ENCODE measurements at places on chromosomes 13 and 19. TPM values are rescaled to one million over a fixed set of nuclear protein-coding genes. Genes with fewer than 3 reads are reported as not detected.

The LGI4 gene
- 3.3 TPM for total RNA-seq

The ZNF471 gene
- total RNA-seq: 7.3 TPM

The SYNE4 gene
- 10.2 TPM for total RNA-seq

The PTPRH gene
- total RNA-seq: 0.30 TPM

The MCEMP1 gene
- 9.4 TPM for total RNA-seq

The CGB3 gene
- not detected for total RNA-seq

The EGLN2 gene
- 353 TPM for total RNA-seq

The LGALS4 gene
- total RNA-seq: 5.5 TPM

GRCh38 chr13:29855784-29856183 is 5.4 kb upstream of the UBL3 start:
- no peaks in the 10 kb centered on the region for H3K36me3 ChIP-seq
- no peak overlapping the region for H3K27ac ChIP-seq
- H3K4me3 ChIP-seq: no peak overlapping the region
- peaks cover 5% of the 10 kb centered on the region for H3K4me1 ChIP-seq
- DNase-seq: no peak

GRCh38 chr13:76971215-76971614 is 20.7 kb upstream of the CLN5 start:
- no peak for DNase-seq
- no peaks in the 10 kb centered on the region for H3K36me3 ChIP-seq
- H3K27me3 ChIP-seq: no peaks in the 10 kb centered on the region
- H3K4me3 ChIP-seq: no peak overlapping the region
- H3K4me1 ChIP-seq: no peaks in the 10 kb centered on the region

DNA sequence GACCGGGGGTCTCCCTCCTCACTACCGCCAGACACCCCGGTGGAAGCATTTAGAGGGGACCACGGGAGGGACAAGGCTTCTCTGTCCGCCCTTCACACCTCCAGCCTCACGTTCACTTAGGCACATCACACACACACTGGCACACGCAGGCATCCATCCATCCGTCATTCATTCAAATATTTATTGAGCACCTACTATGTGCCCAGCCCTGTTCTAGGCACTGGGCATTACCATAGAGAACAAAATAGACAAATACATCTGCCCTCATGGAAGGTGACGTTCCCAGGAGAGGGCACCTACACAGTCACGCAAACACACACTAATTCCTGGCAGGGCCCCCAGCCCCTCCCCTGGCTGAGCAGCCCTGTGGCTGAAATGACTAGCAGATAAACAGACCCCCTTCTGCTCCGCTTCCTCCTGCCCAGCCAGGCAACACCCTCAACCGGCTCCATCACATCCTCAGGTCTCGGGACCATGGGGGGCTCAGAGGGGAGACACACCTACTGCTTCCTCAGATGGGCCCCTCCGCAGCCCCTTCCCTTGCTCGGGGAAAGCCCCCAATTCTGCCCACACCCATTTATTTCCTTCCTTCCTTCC is 3.7 kb upstream of the NOP53 start:
- H3K27ac ChIP-seq: peak overlapping the region; percentile 91
- H3K36me3 ChIP-seq: peaks cover 56% of the 10 kb centered on the region
- no peaks in the 10 kb centered on the region for H3K27me3 ChIP-seq
- DNase-seq: no peak

DNA sequence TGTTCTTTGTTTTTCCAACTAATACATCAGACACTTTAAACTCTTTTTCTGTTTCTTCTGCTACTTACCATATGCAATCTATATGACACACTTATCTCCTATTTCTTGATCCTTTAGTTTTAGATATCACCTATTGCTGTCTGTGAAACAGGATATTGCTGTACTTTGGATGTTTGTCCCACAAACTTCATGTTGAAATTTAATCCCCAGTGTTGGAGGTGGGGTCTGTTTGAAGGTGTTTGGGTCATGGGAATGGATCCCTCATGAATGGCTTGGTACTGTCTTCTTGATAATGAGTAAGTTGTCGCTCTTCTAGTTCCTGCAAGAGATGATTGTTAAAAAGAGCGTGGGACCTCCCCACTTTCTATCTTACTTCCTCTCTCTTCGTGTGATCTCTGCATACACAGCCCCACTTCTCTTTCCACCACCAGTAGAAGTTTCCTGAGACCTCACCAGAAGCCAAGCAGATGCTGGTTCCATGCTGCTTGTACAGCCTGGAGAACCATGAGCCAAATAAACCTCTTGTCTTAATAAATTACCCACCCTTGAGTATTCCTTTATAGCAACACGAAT is 244.2 kb downstream of the NHLRC3 start:
- no peak for DNase-seq
- H3K36me3 ChIP-seq: no peaks in the 10 kb centered on the region
- no peak overlapping the region for H3K4me3 ChIP-seq
- peaks cover 5% of the 10 kb centered on the region for H3K4me1 ChIP-seq

DNA sequence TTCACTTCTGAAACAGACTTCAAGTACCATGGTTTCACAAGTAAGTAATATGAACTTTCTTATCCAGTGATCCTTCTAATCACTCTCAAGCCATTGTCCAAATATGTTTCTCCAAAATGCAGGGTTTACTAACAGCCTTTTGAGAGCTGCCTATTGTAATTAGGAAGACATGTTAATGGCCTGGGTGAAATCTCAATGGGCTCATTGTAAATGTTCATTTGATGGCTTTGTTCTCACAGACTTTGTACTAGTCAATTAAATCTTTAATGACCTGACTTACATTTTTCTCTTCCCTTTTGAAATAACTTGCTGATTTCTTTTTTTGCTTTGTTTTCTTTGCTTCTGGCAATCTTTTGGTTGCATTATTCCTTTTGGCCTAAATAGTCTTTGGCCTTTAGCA is 444.8 kb downstream of the LIG4 start:
- no peaks in the 10 kb centered on the region for H3K36me3 ChIP-seq
- no peak overlapping the region for H3K27ac ChIP-seq
- no peaks in the 10 kb centered on the region for H3K27me3 ChIP-seq
- no peaks in the 10 kb centered on the region for H3K4me1 ChIP-seq
- no peak for DNase-seq
- no peak overlapping the region for H3K4me3 ChIP-seq

- DNase-seq: no peak
- H3K27me3 ChIP-seq: no peaks in the 10 kb centered on the region
- H3K27ac ChIP-seq: no peak overlapping the region
- H3K4me3 ChIP-seq: no peak overlapping the region
These were observed 396.9 kb upstream of the SLITRK5 start for GRCh38 chr13:87274209-87274819.

GRCh38 chr19:4059453-4059871 is 7.2 kb downstream of the ZBTB7A start:
- peak overlapping the region; percentile 6 for H3K4me3 ChIP-seq
- peak; percentile 86 for DNase-seq
- peaks cover 8% of the 10 kb centered on the region for H3K36me3 ChIP-seq

GRCh38 chr13:40206241-40207000 is 460.0 kb downstream of the FOXO1 start:
- no peak overlapping the region for H3K27ac ChIP-seq
- no peaks in the 10 kb centered on the region for H3K27me3 ChIP-seq
- peaks cover 6% of the 10 kb centered on the region for H3K4me1 ChIP-seq
- no peak for DNase-seq

DNA sequence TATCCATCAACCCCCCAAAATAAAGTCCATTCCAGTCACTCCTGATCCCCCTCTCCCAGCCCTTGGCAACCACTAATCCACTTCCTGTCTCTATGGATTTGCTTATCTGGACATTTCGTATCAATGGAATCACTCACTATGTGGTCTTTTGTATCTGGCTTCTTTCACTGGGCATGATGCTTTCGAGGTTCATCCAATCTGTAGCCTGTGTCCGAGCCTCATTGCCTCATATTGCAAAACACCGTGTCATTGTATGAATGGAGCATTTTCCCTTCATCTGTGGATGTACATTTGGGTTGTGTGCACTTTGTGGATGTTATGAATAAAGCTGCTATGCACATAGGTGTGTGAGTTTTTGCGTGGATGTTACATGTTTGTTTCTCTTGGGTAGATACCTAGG is 1.4 kb upstream of the FZR1 start:
- H3K27ac ChIP-seq: peak overlapping the region; percentile 96
- DNase-seq: no peak
- H3K4me1 ChIP-seq: peaks cover 21% of the 10 kb centered on the region
- no peaks in the 10 kb centered on the region for H3K27me3 ChIP-seq

- H3K27ac ChIP-seq: peak overlapping the region; percentile 89
- no peak for DNase-seq
- peaks cover 21% of the 10 kb centered on the region for H3K36me3 ChIP-seq
- peaks cover 10% of the 10 kb centered on the region for H3K4me1 ChIP-seq
- no peaks in the 10 kb centered on the region for H3K27me3 ChIP-seq
These were observed 866 bp downstream of the COX7A1 start for GRCh38 chr19:36151144-36152018.

- DNase-seq: no peak
- no peaks in the 10 kb centered on the region for H3K27me3 ChIP-seq
- no peak overlapping the region for H3K4me3 ChIP-seq
- no peaks in the 10 kb centered on the region for H3K4me1 ChIP-seq
- H3K36me3 ChIP-seq: no peaks in the 10 kb centered on the region
These were observed 13.9 kb upstream of the PLAUR start for GRCh38 chr19:43683905-43684304.

GRCh38 chr13:36814465-36814864 is 4.6 kb upstream of the RFXAP start:
- DNase-seq: no peak
- H3K4me3 ChIP-seq: no peak overlapping the region
- H3K4me1 ChIP-seq: peaks cover 2% of the 10 kb centered on the region
- H3K27me3 ChIP-seq: no peaks in the 10 kb centered on the region
- H3K27ac ChIP-seq: no peak overlapping the region

GRCh38 chr19:51365211-51365964 is 800 bp downstream of the ETFB start:
- H3K36me3 ChIP-seq: no peaks in the 10 kb centered on the region
- DNase-seq: no peak
- H3K4me3 ChIP-seq: peak overlapping the region; percentile 86
- H3K27ac ChIP-seq: peak overlapping the region; percentile 91
- no peaks in the 10 kb centered on the region for H3K27me3 ChIP-seq

GRCh38 chr13:51262501-51263211 is 40.5 kb downstream of the FAM124A start:
- no peak overlapping the region for H3K27ac ChIP-seq
- H3K4me1 ChIP-seq: no peaks in the 10 kb centered on the region
- no peaks in the 10 kb centered on the region for H3K27me3 ChIP-seq
- H3K36me3 ChIP-seq: no peaks in the 10 kb centered on the region
- no peak overlapping the region for H3K4me3 ChIP-seq

DNA sequence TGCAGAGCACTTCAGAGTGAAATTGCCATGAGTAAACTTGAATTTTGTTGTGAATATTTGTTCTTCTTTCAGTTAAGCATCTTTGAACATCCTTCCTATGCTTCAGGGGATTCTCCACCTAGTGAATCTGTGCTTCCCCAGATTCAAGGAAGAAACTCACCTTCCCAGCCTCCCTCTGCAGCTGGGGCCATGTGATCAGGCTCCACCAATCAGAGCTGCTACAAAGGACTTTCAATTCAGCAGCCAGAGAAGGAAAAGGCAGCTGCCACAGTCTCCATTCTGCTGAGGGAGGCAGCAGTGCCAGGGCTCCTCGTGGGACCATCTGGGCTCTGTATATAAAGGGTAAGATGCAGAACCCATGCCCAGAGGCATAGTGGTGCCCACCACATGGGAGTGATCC is 89.7 kb upstream of the SIAH3 start:
- H3K4me3 ChIP-seq: no peak overlapping the region
- H3K36me3 ChIP-seq: no peaks in the 10 kb centered on the region
- H3K27me3 ChIP-seq: no peaks in the 10 kb centered on the region

- H3K27me3 ChIP-seq: no peaks in the 10 kb centered on the region
- H3K4me1 ChIP-seq: no peaks in the 10 kb centered on the region
- DNase-seq: no peak
- H3K36me3 ChIP-seq: no peaks in the 10 kb centered on the region
- H3K4me3 ChIP-seq: no peak overlapping the region
These were observed 341.3 kb downstream of the GPC5 start for GRCh38 chr13:91739751-91740150.

DNA sequence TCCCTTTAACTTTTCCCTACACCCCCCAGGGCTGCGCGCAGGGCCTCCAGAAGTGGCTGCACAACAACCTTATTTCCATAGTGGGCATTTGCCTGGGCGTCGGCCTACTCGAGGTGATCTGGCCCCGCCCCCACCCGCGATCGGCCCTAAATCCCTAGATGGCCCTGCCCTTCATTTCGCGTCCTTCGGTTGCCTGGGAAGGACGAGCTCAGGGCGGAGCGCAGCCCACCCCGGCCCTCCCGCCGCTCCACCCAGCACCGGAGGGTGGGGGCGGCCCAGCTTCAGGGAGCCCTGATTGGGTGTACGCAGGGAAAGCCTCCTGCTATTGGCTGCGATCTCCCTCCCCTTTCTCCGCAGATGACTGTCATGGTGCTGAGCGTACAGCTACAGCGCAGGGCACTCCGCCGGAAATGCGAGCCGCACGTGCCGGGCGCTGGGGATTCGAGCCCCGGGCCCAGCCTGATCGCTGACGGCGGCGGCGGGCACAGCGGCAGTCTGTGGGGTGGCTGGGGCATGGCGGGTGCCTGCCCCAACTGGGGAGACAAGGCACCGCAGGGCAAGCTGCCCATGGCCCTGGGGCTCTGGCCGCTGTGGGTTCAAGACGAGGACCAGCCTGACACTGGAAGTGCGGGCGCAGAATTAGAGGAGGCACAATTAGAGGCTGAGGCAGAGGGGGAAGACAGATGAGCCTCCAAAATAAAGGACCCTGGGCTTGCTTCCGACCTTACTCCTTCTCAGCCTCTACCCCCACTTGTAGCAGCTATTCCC is 4.3 kb downstream of the CD37 start:
- H3K4me1 ChIP-seq: peaks cover 35% of the 10 kb centered on the region
- peak overlapping the region; percentile 85 for H3K27ac ChIP-seq
- H3K27me3 ChIP-seq: no peaks in the 10 kb centered on the region
- peaks cover 42% of the 10 kb centered on the region for H3K36me3 ChIP-seq

GRCh38 chr13:109249780-109250528 is 536.4 kb downstream of the IRS2 start:
- H3K27me3 ChIP-seq: no peaks in the 10 kb centered on the region
- no peak overlapping the region for H3K4me3 ChIP-seq
- no peaks in the 10 kb centered on the region for H3K36me3 ChIP-seq
- no peak overlapping the region for H3K27ac ChIP-seq
- H3K4me1 ChIP-seq: no peaks in the 10 kb centered on the region

DNA sequence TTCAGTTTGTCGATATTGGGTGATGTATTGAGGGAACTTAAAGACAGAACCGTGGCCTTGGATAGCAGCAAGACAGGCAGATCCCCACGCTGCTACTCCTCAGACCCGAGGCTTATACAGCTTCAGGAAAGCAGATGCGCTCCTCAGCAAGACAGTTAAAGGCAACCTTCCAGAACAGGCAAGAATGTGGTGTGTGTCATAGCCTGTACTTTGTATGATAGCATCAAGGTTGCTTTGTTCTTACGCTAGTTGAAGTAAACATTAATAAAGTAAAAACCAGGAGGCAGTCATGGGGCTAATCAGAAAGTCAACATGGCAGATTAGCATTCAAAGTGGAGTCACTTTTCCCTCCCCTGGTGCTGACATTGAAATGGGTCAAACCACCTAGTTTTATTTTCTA is 473.2 kb downstream of the DCT start:
- DNase-seq: no peak
- no peak overlapping the region for H3K4me3 ChIP-seq
- no peaks in the 10 kb centered on the region for H3K27me3 ChIP-seq
- H3K36me3 ChIP-seq: no peaks in the 10 kb centered on the region
- H3K4me1 ChIP-seq: no peaks in the 10 kb centered on the region

All from upper lobe of left lung (tissue), 6 donors.